ENCODE measurements at places on chromosomes 2 and 18.

- no peak for DNase-seq
Observed at GRCh38 chr2:159211447-159212396, 74.8 kb downstream of the WDSUB1 start.

GRCh38 chr2:44851518-44851917 lies 90.0 kb upstream of the SIX3 start:
- no peak for DNase-seq

DNA sequence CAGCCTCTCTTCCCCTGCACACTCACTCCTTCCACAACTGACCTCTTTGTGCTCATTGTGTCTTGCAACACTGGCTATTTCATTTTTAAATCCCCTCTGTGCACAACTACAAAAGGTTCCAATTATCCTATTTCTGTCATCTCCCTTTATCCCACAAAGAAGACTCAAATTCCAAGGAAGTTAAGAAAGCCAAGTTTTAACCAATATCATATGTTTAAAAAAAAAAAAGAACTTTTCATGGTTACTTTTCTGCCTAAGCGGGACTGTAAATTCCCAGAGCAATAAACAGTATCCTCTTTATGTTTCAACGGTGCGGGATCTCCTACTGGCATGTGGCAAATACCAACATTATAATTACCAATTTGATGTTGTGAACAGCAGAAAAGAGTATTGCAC lies 83.8 kb downstream of the DOCK10 start:
- no peak for DNase-seq

DNA sequence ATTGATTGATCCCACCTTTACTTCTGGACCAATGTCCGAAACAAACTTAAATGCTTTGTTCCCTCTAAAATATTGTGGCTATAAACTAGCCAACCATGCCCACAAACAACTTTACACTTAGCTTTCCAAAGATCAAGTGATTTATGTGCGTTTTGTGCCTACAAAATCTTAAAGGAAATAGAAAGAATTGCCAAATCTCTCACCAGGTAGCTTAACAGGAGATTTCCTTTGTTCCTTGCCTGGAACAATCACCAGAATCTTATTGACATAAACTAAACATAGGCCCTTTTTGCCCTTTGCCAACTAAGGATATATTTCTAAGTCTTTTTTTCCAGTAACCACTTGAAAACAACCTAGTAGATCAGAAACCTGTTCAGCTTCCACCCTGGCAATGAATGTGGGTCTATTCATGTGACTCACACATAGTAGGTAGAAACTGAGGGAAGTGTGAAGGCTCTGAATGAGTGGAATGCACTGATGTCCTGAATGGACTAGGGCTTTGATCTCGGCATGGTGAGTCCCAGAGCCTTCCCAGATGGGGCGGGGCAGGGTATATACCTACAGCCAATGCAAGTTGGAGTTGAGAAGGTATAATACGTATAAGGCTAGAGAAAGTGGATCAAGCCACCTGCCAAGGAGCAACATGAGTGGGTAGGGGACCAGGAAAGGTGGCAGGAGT lies 94.6 kb upstream of the PPP1CB start:
- DNase-seq, result no peak

DNA sequence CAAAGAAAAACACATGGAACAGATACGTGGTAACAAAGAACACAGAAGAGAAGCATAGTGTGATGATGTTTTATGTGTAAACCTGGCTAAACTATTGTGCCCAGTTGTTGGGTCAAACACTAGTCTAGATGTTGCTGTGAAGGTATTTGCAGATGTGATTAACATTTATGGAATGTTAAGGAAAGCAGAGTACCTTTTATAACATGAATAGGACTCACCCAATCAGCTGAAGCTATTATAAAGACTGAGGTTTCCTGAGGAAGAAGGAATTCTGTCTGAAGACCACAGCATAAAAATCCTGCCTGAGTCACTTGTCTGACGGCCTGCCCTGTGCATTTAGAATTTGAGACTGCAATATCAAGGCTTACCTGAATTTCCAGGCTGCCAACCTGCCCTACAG lies 253.1 kb downstream of the DYM start:
- no peak for DNase-seq

GRCh38 chr2:74670263-74670662 lies 16.2 kb downstream of the SEMA4F start:
- no peak for DNase-seq

DNA sequence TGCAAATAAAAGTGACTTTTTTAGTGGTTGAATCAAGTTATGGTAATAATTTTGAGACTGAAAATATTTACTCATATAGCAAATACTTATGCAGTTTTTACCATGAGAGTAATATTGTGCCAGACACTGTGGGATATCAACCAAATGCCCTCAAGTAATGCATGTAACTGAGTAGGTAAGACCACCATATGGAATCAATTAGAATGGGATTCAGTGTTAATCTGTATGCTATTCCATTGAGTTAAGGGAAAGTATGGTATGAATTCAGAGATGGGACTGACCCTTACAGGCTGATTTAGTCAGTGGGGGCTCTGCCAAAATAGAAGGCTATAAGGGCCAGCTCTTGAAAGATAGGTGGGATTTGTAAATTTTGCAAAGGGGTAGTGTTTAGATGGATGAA lies 131.6 kb downstream of the CCDC85A start:
- DNase-seq, result no peak

All from GM06990 (cell line).